CD4-positive, alpha-beta T cell treated with Interleukin-1 beta for 1 hour (primary cell): ENCODE measurements at places on chromosomes 4 and X.

DNA sequence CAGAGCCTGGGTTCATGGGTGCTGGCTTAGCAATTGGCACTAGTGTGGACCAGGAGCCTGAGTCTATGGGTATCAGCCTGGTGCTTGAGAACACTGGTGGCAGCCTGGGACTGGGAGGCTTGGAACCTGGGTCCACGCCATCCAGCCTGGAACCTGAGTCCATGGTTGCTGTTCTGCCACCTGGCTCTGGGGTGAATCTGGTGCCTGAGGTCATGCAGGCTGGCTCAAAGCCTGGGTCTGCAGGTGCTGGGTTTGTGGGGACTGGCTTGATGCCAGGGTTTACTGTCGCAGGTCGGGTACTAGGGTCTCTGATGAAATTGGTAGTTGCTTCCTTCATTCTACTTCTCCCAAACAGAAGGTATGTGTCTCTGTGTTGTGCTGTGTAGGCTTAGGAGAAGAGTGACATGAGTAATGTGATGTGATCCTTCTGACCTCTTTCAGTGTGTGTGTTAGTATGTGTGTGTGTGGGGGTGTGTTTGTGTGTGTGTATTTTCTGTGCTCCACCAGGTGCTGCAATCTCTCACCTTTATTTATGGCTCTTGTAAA lies 517.0 kb upstream of the EPHA5 start:
- no peak for DNase-seq

- no peak for DNase-seq
Observed at GRCh38 chr4:110489901-110490508, 14.1 kb downstream of the ENPEP start.

- DNase-seq, result no peak
Observed at GRCh38 chrX:150849996-150850720, 48.3 kb downstream of the CD99L2 start.

DNA sequence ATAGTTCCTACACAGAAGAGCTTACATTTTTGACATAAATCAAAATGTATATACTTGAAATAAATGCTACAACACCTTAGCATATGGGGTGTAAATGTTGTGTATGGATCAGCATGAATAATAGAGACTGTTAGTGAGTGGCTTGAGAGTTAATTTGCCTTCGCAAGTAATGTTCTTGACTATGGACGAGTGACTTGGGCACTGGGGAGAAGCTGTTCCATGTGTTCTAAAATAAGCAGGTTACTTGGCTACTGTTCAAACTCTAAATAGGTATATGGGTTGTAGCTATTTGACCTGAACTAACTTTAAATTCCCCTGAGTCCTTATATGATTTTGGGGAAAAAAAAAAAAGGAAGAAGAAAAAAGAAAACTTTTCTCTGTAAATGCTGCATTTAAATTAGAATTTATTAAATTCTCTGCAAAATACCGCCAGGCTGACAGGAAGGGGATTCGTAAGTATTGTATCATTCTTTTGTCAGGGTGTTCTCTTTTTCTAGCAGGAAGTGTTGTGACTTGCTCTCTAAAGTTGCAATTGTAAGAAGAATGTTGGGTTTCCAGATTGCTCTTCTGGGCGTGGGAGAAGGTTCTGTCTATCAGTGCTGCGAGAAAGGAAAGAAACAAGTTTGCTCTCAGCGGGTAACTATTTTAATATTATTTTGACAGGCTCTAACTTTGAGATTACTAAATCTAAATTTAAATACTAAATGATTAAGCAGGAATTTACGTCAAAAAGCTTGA lies 32.2 kb downstream of the PLS3 start:
- DNase-seq, result no peak

- no peak for DNase-seq
Observed at GRCh38 chr4:89275587-89275986, 32.0 kb downstream of the GPRIN3 start.
